GM19239 (cell line): ENCODE measurements at places on chromosomes 5 and 9.

GRCh38 chr9:124183772-124184171 lies 74.0 kb upstream of the NEK6 start:
- DNase-seq: no peak

DNA sequence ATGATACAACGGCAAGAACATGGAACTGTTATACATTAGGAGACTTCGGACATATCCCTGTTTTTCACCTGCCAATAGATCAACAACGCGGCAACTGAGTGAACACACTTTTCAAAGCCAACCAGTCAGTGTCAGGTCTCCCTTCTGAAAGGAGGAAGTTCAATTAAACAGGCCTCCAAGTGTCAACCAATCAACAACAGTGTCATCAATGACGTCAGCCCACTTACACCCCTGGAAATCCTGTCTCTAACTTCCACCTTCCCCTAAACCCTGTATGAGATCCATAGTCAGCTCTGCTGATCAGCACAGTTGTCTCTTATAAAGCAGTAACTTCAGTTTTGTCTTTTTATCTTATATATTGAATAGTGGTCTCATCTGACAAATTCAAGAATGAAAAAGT lies 36.6 kb downstream of the DMRT3 start:
- no peak for DNase-seq

DNA sequence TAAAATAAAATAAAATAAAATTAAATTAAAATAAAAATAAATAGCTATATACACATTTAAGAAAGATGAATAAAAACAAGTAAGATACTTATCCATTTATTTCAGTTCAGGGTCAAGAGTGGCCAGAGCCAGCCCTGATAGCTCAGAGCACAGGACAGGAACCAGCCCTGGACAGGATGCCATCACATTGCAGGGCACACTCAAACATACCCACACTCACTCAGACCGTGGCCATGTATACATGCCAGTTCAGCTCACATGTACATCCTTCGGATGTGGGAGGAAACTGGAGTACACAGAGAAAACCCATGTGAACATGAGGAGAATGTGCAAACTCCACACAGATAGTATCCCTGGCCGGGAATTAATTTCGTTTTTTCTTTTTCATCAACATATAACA lies 21.8 kb downstream of the NDUFS4 start:
- DNase-seq: no peak

GRCh38 chr5:34475249-34475966 lies 180.7 kb upstream of the RAI14 start:
- no peak for DNase-seq

DNA sequence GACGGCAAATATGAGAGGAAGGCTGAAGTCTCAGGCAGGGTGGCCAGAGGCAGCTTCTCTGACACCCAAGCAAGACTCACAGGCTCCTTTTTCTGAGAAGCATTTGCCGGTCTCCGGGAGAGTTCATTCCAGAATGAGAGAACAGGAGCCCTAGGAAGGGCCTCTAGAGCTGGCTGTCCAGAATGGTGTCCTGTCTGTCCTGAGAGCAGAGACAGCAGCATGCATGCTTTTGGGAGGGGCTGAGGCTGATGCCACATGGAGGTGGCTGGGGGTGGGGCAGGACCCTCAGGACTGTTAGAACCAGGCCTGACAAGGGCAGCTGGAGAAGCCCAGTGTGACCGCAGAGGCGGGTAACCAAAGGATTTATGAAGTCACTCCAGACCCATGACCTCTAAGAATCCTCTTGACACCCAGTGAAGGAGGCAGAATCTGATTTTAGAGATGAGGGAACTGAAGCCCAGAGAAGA lies 60.0 kb downstream of the SHB start:
- no peak for DNase-seq

DNA sequence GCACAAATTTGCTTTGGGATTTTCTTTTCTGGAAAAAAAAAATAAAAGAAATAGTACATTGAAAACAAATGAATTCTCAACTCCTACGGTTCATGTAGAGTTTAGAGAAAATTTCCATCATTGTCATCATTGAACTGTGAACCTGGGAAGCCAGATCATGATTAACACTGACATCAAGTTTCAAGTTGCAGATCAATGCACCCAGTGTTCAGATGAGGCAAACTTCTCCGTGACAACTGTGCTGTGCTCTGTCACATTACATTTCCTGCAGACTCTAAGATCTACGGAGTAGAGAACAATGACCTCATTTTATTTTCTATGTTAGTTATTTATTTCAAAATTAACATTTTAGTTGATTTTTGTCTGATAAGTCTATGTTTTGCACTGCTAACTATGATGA lies 99.7 kb downstream of the MAP1B start:
- no peak for DNase-seq

DNA sequence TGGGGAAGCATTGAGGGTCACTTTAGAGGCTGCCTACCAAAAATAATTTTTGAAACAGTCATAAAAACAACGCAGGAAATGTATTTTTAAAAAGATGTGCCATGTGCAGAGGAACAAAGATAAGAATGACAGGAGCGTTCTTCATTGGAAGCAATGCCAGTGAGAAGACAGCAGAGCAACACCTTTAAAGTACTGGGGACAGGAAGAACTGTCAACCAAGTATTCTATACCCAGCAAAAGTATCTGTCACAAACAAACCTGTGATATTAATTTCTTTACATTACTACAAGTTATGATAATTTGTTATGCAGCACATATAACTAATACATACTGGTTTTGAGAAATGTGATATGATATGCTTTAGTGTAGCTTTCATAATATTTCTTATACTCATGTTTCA lies 675.6 kb downstream of the IRX1 start:
- DNase-seq: no peak

DNA sequence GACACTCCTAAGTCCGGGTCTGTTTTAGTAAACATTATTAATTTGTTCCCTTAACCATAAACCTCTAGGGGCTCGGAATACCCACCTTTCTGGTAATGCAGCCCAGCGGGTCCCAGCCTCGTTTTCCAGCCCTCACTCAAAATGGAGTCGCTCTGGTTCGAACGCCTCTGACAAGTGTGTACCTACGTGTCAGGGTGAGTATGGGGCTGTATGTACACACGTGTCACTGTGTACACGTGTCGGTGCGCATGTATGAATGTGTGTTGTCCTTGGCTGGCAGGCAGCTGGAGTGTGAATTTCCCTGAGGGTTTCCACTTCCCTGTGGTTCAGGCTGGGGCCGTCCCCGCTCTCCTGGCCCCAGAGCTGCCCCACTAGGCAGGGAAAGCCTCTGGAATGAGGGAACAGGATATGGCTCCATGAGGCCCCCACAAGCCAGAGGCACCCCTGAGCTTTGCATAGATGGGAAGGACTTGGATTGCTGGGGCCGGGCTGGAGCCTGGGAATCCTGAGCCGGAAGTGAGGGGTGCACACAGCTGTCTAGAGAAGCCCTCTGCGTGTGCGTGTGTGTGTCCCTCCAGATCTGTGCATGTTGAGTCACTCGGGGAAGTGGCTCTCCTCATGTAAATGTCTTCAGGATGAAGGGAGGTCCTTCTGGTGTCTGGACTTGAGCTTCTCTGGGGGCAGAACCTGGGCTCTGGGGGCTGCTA lies 160.8 kb upstream of the IER5L start:
- no peak for DNase-seq

GRCh38 chr5:177495243-177496060 lies 2.0 kb downstream of the PDLIM7 start:
- no peak for DNase-seq

- no peak for DNase-seq
Observed at GRCh38 chr9:94982211-94982610, 255.7 kb downstream of the AOPEP start.

DNA sequence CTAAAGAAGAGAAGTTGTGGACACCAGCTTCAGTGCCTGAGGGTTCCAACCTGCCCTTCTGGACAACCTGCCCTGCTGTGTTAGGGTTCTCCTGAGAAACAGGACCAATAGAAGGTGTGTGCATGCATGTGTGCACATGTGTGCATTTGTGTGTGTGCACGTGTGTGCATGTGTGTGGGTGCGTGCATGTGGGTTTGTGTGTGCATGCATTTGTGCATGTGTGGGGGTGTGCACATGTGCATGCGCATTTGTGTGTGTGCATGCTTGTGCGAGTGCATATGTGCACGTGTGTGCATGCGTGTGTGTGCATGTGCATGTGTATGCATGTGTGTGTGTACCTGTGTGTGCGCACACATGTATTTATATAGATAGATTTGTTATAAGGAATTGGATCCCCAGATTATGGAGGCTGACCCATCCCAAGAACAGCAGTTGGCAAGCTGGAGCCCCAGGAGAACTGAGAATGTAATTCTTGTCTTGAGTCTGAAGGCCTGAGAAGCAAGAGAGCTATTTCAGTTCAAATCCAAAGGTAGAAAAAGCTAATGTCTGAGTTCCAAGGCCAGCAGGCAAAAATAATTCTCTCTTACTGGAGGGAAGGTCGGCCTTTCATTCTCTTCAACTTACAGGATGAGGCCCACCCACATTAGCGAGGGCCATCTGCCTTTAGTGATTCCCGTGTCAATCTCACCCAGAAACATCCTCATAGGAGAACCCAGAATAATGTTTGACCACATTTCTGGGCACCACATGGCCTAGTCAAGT lies 62.9 kb upstream of the SYNPO start:
- no peak for DNase-seq

DNA sequence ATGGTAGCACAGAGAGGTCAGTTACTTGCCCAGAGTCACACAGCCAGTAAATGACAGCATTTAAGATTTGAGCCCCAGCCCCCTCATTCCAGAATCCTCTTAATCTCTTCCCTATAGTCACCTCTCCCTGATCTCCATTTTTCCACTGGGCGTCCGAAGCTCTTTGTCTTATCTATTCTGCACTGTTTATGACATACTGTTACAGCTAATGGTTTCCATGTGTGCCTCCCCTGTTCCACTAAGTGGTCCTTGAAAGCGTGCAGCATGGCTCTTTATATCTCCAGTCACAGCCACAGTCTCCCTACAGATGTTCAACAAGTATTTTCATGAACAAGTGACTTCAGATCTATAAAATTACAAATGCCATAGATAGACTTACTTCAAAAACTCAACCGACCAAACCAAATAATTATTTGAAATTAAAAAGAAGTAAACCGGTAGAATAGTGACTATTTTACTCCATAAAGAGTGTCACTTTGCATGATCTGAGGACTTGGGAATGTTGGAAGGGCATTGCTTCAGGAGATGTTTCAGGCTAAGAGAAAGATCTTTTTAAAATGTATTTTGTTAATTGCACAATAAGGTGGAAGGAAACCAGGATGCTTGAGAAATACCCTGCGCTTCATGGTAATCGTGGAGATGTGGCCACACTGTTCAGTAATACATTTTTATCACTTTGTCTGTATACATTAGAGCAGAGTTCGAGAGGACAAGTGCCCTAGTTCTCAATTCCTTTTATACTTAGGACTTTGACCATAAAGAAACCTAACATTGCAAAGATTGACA lies 237.2 kb downstream of the FBXL7 start:
- DNase-seq: no peak

DNA sequence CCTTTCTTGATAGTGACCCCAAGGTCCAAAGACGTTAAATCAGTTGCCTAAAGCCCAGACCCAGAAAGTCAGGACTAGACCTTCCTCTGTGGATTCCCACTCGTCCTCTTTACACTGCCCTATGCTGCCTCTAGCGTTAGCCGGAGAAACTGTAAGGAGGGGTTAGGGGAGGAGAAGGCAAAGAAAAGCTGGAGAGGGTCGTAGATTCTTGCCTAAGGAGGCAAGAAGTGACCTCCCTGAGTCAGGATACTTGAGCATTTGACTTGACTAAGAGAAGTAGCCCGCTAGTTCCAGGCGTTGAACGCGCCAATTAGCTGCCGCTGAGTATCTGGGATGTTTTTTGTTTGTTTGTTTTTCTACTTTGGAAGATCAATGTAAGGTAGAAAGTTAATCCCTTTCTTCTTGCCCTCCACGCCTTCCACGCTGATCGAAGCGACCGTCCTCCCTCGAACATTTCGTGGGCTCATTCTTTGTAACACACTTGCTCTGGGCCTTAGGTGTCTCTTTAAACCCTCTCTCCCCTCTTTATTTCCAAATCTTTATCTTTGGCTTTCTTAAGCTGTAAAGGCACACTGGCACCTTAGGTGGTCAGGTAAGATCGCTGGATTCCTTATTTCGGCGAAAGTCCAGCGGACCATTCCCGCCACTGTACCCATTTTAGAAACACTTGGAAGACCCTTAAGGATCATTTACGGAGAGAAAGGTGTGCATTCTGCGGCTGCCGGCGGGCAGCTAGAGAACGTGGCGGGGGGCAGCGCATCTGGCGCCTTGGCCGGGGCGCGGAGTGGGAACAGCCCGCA lies 5.1 kb upstream of the RGMB start:
- DNase-seq: peak; percentile 38

GRCh38 chr5:124237206-124237695 lies 509.2 kb downstream of the ZNF608 start:
- no peak for DNase-seq

DNA sequence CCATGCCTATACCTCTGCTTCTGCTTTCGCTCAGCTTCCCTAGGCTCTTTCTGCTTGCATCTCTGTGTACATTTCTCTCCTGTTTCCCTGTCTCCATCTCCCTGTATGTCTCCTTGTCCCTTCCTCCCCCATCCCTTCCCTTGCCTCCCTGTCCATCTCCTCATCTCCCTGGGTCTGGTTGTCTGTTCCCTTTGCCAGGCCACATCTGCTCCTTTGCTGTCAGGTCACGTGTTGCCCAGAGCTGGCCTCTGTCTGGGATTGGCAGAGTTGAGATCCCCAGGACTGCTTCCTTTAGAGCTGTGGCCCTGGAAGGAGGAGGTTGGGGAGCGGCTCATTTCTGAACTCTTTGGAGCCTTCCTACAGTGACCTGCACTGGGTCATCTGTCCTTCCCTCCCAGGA lies 31.8 kb upstream of the PTGS1 start:
- DNase-seq: no peak

- DNase-seq: no peak
Observed at GRCh38 chr5:150085950-150086715, at the start of gene CSF1R. Gene CSF1R (minus strand): TSS chr5:150086554. CDS start chr5:150086427, 127 bp downstream.

- DNase-seq: no peak
Observed at GRCh38 chr5:68953875-68954617, 139.8 kb upstream of the SLC30A5 start.

- DNase-seq: no peak
Observed at GRCh38 chr5:141514330-141515133, 25.7 kb downstream of the PCDHGC5 start.

GRCh38 chr5:119397518-119398380 lies 41.9 kb downstream of the TNFAIP8 start:
- DNase-seq: no peak

GRCh38 chr9:20325008-20325407 lies 297.3 kb downstream of the MLLT3 start:
- no peak for DNase-seq

GRCh38 chr5:179730852-179731251 lies 1.8 kb upstream of the MAML1 start:
- no peak for DNase-seq

GRCh38 chr9:125561509-125562148 lies 145.4 kb downstream of the MAPKAP1 start:
- DNase-seq: peak; percentile 30

GRCh38 chr9:27090231-27090630 lies 18.8 kb upstream of the TEK start:
- no peak for DNase-seq
